SIG-M5 (cell line): ENCODE measurements at places on chromosomes 11 and 22.

DNA sequence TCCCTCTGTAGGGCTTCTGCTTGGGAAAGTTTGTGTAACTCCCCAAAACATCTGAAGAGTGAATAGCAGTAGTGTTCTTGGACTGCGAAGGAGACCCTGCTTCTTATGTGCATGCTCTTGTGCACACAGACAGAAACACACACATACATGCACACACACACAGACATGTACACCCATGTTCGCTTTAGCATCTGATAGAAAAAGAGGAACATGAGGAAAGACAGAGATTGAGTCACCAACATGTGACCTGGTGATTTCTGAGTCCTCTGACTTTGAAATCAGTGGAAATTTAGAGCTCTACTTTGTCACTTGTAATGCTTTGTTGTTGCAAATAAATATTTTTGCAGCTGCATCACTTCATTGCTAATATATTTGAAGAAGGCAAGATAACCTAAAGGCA lies 23.8 kb downstream of the CD44 start:
- DNase-seq = peak; percentile 25

DNA sequence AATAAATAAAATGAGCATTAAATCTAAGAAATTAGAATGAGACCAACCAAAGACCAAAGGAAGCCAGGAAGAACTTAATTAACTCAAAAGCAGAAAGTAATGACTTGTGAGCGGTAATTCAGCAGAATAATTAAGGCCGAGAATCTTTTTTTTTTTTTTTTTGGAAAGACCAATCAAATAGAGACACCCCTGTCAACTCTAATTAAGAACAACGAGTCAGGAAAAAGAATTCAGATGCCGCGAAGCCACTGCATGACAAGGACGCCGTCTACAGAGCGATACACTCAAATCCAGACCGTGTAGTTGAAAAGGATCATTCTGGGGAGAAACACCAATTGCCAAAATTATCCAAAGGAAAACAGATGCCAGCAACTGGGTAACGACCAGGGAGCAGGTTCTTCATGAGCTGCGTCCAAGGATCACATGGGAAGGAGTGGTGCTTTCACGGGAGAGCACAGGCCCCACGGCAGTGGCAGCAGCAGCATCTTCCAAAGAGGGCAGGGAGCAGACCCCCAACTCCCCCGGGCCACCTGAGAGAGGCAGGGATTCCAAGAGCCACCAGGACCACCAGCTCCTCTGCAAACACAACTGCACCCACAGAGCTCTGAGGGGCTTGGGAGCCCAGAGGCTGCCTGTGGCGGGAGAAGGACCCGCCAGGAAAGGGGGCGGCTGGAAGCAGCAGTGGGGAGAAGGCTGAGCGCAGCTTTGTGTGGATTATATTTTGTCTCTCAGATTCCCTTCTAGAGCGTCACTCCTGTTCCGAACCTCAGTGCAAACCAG lies 469.8 kb downstream of the BRD1 start:
- no peak for DNase-seq

- DNase-seq = peak; percentile 2
Observed at GRCh38 chr11:9231848-9232177, 33.3 kb downstream of the DENND5A start.

DNA sequence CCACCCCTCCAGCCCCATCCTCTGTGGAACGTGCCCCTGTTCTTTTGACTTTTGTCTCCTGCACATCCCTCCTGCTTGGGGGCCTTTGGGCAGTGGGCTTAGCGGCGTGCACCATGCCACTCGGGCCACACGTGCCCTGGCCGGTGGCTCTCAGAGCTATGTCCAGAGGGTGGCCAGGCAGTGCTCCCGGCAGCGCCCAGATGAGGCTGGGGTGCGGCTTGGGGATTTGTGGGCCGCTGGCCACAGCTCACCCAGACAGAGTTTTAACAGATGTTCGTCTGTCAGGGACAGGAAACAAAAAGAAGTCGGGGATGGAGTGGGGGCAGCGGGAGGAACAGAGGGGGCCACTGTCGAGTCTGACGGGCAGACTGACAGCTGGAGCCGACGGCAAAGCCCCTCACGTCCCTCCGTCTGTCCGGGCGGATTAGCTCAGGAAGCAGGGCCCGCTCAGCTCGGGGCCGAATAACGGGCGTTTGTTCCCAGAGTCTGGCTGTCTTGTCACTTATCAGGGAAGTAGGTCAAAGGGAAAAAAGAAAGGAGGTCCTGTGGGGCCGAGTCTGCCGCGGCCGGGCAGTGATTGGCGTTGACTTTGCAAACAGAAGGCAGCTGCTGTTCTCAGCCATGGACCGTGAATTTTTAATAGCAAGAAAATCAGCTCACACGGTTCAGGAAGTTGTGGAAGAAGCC lies 61.6 kb downstream of the LRP5 start:
- DNase-seq = no peak

GRCh38 chr11:63567044-63567840 lies 4.1 kb upstream of the PLAAT2 start:
- no peak for DNase-seq

GRCh38 chr11:118911880-118912741 lies 13.6 kb downstream of the BCL9L start:
- no peak for DNase-seq

GRCh38 chr11:102085864-102086551 lies 24.2 kb upstream of the YAP1 start:
- no peak for DNase-seq

DNA sequence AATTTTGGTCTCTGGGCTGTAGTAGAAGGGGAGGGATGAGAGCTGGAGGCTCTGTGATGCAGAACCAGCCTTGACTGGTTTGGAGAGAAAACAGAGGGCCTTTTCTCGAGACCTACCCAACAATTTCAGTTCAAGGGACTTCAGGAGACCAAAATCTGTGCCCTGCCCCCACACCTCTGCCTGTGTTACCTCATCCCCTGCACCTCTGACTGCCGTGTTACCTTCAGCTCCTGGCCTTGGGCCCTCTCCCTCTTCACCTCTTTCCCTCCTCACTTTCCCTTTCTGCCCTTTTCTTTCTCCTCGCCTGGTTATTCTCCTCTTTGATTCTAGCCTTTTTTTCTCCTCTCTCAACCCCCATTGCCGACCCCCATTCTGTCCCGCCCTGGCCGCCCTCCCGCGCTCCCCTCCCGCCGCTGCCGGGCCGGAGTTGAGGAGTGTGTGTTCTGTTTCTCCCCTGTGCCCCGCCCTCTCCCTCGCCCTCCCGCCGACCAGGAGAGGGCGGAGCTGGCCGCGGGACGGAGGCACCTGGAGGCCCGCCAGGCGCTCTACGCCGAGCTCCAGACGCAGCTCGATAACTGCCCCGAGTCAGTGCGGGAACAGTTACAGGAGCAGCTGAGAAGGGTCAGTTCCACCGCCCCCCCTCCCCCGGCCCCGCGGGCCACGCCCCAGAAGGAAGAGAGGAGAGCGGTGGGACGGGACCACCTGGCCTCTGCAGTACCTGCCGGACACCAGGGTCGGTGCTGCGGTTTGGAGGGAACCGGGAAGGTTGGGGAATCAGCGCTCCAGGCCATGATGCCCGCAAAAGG lies 27.2 kb downstream of the PHLDB1 start:
- DNase-seq = no peak

DNA sequence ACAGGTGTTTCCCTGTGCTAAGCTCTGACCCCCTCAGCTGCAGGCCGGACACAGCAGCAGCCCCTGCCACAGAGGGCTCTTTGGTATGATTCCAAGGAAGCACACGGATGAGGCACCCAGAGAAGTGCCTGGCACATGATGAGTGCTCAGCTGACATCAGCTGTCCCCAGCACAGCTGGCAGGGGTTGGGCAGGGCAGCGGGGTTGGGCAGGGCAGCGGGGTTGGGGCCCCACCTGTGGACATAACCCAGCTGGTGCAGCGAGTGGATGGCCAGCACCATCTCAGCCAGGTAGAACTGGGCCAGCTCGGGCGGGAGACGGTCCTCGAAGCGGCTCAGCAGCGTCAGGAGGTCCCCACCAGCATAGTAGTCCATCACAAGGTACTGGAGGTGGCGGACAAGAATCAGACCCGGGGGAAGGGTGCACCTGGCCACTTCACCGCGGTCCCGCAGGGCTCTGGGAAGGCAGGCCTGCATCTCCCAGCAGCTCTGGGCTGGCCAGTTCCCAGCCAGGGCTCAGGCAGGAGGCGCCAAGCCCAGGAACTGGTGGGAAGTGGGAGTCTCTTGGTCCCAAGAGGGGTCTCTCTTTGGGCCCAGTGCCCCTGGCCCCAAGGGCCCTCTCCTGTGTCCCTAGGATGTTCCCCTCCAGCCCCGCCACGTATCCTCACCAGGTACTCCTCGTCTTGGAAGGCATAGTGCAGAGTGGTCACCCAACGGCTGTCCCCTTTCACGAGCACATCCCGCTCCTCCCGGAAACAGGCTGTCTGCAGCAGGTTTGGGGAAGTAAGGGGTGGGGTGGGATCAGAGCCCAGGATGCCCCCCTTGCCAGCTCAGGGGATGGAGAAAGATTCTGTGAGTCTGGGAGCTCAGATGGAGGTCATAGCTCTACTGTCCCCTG lies 4.3 kb downstream of the CDC42BPG start:
- no peak for DNase-seq

GRCh38 chr11:2813968-2814367 lies 71.6 kb downstream of the CDKN1C start:
- DNase-seq = no peak

DNA sequence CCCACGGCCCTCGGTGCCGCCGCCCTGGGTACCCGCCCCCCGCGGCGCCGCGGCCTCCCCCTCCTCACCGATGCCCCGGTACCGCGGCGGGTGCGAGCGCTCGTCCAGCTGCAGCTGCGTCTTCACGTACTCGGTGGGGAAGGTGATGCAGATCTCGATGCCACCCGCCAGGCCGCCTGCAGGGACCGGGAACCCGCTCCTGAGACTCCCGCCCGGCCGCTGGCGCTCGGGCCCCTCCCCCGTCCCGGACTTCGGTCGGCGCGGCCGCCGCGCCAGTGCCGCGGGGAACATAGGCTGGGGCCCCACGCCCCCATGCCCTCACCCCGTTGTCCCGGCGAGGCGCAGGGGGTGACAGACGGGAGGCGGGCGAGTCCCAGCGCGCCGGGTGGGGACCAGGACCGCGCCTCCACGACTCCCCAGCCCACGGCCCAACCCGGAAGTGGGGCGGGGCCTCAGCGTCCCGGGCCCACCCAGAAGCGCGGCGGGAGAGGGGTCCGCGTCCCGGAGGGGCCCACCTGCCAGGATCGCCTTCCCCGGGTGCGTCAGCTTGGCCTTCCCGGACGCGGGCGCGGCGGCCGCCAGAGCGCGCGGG lies 375 bp downstream of the SLC25A1 start:
- DNase-seq = no peak

DNA sequence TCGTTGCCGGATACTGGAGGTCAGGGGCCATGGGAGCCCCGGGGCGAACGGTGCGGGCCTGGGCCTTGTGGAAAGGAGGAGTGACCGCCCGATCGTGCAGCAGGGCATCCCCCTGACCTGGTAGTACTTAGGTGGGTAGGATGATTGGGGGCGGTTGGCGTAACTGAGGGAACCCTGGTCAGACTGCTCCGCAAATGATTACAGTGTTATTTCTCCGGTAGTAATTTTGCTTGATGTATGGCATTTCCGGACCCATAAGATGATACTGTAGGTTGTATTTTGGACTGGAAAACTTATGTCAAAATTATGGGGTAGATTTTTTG lies 762 bp downstream of the MTMR3 start:
- no peak for DNase-seq

GRCh38 chr11:11582011-11582701 lies 39.6 kb downstream of the GALNT18 start:
- DNase-seq = no peak

DNA sequence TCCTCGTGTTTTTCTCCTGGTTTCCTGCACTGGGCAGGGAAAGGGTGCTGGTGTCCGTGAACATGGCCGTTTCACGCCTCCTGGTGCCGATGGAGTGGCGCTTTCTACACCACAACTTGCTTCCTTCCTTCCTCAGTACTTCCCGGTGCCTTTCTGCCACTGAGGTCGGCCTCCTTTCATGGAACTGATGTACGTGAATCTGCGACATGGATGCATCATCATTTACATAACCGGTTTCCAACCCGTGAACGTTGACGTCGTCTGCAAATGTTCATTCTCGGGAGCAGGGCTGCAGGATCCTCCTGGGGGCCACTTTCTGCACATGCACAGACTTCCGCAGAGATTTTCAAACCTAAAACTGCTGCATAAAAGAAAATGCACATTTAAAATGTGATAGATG lies 474.4 kb downstream of the BRD1 start:
- DNase-seq = no peak

DNA sequence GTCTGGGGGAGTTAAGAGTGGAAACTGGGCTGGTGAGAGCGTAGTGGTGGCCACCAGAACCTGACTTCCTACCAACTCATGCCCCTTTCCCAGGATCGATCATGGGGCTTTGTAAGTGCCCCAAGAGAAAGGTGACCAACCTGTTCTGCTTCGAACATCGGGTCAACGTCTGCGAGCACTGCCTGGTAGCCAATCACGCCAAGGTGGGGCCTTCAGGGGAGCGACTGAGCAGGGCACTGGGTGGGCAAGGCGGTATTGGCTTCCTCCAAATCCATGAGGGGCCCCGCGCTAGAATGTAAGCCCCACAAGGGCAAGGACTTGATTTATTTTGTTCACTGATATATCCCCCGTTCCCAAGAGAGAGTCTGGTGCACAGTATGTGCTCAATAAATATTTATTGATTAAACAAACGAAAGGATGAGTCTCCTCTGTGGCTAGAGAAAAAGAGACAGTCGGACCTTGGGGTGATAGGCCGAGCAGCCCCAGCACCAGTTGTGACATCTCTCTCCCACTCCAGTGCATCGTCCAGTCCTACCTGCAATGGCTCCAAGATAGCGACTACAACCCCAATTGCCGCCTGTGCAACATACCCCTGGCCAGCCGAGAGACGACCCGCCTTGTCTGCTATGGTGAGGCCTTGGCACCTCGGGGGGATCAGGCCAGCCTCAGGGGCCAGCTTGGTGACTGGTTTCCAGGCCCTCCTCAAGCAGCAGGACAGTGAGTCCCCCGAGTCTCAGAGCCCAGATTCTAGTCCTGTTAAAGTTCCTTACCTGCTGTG lies 765 bp downstream of the ZFPL1 start:
- no peak for DNase-seq

- DNase-seq = no peak
Observed at GRCh38 chr11:114315749-114316368, 19.7 kb downstream of the NNMT start.

DNA sequence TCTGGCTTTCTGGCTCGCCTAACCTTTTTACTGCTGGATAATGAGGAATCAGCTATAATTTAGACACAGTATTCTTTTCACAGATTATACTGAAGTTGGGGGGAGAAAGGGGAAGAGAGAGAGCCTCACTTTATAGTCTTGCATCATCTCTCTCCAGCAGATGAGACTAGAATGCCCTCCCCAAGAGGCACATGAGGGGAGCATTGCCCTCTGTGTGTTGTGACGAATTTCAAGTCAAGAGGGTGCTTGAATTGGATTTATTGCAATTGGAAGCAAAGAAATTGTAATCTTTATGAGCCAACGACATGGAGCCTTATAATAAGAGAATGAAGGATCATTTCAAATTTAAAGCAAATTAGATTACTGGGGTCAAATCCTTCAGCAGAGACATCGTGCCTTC lies 17.6 kb upstream of the CADM1 start:
- DNase-seq = no peak

GRCh38 chr11:74707602-74708510 lies 23.4 kb downstream of the CHRDL2 start:
- no peak for DNase-seq

GRCh38 chr11:95714843-95715776 lies 74.5 kb downstream of the FAM76B start:
- no peak for DNase-seq
